ENCODE measurements at places on chromosomes 7 and 10.

- H3K4me1 ChIP-seq = no peaks in the 10 kb centered on the region
- peak; percentile 69 for DNase-seq
- peaks cover 3% of the 10 kb centered on the region for H3K27me3 ChIP-seq
- no peak overlapping the region for H3K27ac ChIP-seq
- H3K36me3 ChIP-seq = no peaks in the 10 kb centered on the region
These were observed 16.1 kb upstream of the IMPDH1 start for GRCh38 chr7:128425850-128426249.

DNA sequence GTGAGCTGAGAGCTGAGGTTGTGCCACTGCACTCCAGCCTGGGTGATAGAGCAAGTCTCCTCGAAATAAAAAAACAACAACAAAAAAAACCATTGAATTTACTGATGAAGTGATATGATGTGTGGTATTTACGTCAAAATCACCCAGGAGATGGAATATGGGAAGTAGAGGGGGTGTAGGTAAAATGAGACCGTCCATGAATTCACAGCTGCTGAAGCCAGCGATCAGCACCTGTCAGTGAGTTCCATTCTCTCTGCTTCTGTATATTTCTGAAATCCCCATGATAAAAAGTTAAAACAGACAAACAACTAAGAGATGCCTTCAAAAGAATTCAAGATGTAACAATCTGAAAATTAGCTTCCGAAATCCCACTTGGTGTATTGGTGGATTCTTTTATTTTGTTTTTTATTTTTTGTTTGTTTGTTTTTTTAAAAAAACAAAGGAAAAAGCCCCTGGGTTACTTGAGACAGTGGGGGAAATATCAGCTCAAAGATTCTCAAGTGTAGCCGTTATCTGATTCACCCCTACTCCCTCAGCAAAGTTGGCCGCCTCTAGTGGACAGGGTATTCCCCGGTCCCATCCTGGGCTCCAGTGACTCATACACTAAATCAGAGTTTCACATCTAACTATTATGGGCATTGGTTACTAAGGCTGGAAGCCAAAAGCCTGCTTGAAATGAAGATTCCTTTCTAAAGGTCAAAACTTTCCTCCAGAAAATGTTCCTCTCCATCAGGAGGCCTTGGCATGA, 76.4 kb downstream of the MAP3K8 start:
- H3K4me1 ChIP-seq = no peaks in the 10 kb centered on the region
- no peak for DNase-seq
- no peak overlapping the region for H3K27ac ChIP-seq
- no peak overlapping the region for H3K4me3 ChIP-seq

- no peak overlapping the region for H3K4me3 ChIP-seq
- no peaks in the 10 kb centered on the region for H3K36me3 ChIP-seq
- no peak overlapping the region for H3K27ac ChIP-seq
These were observed 52.0 kb upstream of the PRSS1 start for GRCh38 chr7:142697270-142697669.

- no peak overlapping the region for H3K4me3 ChIP-seq
- H3K36me3 ChIP-seq = no peaks in the 10 kb centered on the region
- no peak overlapping the region for H3K27ac ChIP-seq
- DNase-seq = no peak
- no peaks in the 10 kb centered on the region for H3K27me3 ChIP-seq
These were observed 141.4 kb downstream of the TMEM168 start for GRCh38 chr7:112648781-112649180.

GRCh38 chr7:42224391-42225003, 12.5 kb downstream of the GLI3 start:
- peak overlapping the region; percentile 59 for H3K27ac ChIP-seq
- no peak for DNase-seq
- peaks cover 45% of the 10 kb centered on the region for H3K4me1 ChIP-seq
- H3K36me3 ChIP-seq = peaks cover 73% of the 10 kb centered on the region
- H3K27me3 ChIP-seq = no peaks in the 10 kb centered on the region

GRCh38 chr7:52410032-52410431, 625.4 kb upstream of the POM121L12 start:
- no peaks in the 10 kb centered on the region for H3K27me3 ChIP-seq
- no peak for DNase-seq
- no peak overlapping the region for H3K27ac ChIP-seq
- no peak overlapping the region for H3K4me3 ChIP-seq

GRCh38 chr10:84179059-84179710, 5.6 kb downstream of the GPR15LG start:
- peaks cover 2% of the 10 kb centered on the region for H3K4me1 ChIP-seq
- no peak overlapping the region for H3K27ac ChIP-seq
- no peak for DNase-seq
- H3K36me3 ChIP-seq = no peaks in the 10 kb centered on the region
- no peak overlapping the region for H3K4me3 ChIP-seq

DNA sequence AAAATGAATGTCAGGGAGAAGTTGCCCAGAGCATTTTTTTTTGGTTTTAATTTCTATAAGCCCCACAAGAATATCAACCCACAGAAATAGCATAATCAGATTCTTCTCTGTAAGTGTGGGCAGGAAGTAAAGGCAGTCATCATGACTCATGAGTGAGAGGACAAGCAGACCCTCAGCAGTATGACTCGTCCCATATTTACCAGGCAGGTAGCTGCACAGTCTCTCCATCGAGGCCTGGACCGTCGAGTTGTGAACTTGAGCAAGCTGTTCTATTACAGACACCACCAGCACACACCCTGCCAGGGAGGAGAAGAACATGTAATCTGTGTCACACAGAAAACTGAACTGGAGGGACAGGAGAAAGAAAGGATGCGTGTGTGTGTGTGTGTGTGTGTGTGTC, 37.8 kb downstream of the AOAH start:
- H3K4me1 ChIP-seq = no peaks in the 10 kb centered on the region
- no peak overlapping the region for H3K4me3 ChIP-seq
- no peak for DNase-seq
- H3K27me3 ChIP-seq = no peaks in the 10 kb centered on the region
- H3K27ac ChIP-seq = no peak overlapping the region

DNA sequence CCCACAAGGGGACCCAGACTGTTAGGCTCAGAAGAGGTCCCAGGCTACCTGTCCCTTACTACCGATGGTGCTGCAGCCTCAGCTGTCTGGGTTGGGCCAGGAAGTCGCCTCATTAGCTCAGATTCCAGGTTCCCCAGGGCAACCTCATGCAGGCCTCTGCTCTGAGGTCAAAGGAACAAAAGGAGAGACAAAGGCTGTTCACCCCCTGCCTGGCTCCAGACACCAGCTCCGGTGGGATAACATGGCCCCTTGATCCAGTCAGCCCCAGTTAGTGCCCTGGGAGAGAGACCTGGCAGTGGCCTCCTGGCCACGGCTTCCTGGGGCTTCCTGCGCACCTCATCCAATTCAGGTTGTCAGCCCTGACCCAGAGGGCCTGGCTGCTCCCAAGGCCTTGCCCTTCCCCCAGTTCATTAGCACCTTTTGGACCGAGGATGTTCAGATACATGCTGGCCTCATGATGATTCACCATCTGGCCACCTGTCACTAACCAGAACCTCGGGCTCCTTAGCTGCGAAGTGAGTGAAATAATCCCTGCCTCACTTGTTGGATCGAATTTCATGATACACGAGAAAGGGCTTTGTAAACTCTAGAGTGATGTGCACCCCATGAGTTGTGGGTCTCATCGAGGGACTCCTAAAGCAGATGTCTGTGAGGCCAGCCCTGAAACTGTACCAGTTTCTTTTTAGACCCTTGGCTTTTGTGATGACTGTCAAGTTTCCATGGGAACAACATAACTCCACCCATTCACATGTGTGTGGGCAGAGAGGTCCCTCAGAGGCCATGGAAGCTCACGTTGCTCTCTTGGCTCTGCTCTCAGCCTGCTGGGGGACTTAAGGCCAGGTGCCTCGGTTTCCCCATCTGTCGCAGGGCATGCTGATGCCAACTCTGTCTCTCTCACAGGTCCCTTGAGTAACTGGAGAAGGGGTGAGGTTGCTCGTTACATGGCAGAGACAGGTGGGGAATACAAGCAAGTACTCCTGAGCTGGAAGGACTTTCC, 79.5 kb upstream of the PCBD1 start:
- H3K27ac ChIP-seq = no peak overlapping the region
- no peaks in the 10 kb centered on the region for H3K36me3 ChIP-seq
- H3K4me1 ChIP-seq = peaks cover 25% of the 10 kb centered on the region

- H3K4me1 ChIP-seq = no peaks in the 10 kb centered on the region
- H3K27me3 ChIP-seq = no peaks in the 10 kb centered on the region
- H3K36me3 ChIP-seq = no peaks in the 10 kb centered on the region
- no peak overlapping the region for H3K4me3 ChIP-seq
- no peak for DNase-seq
These were observed 24.7 kb upstream of the HSPA12A start for GRCh38 chr10:116766837-116767634.

All from neuronal stem cell (in vitro differentiated cells).